ENCODE measurements at places on chromosomes 2 and 18.

DNA sequence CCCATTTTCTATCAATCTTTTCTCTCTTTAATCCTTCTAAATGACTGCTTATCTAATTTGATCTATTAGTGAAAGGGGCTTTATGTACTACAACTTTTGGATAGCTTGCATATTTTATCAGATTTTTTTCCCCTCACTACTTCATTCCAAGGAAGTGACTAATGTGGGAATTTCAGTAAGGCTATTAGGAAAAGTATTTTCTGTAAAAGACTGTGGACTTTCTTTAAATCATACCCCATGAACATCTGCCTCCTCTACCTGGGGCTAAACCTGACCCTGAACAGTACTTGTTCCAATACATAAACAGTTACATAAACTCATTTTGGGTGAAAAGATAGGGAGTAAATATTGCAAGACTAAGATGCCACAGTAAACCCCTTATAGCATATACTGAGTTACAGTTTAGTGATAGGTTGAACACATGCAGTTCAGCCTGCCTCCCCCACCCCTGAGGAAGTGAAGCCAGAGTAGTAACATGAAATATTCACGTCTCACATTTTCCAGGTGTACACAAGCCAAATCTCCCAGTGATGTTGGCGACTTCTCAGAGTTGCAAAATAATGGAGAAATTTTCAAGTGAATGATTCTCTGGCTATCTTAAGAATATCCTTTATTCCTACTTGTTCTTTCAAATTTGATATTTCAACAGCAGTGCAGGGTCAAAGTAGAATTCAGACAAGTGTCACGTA, 590.9 kb upstream of the ZEB2 start:
- DNase-seq: no peak

DNA sequence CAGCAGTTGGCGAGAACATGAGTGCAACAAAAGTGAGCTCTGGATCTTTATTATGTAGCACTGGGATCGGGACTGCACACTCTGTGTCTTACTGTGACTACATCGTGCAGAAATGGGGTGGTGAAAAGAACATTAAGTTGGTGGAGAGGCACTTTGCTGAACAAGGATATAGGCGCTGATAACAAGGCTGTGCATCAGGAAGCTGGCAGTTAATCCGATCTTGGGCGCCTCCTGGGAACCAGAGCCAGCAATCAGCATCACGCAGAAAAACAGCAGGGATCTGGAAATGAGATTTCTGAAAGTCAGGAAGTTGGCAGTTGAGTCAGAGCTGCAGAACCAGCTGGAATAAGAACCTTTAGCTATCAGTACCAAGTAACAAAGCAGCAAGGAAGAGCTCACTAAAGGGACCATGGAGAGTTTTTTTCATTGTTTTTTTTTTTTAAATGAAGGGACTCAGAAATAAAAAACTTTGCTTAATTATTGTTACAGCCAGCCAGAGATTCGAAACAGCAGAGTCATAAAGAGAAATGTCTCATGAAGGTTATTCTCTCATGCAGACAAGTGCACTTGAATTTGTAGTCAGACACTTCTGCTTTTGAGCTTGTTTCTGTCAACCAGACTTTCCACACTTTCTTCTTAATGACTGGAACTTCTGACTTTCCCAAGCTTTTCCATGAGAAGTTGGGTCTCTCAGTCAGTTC, 22.8 kb upstream of the MYO3B start:
- DNase-seq: no peak

GRCh38 chr2:139529080-139529479, 748.9 kb upstream of the NXPH2 start:
- no peak for DNase-seq

GRCh38 chr18:5155218-5155906, 41.7 kb downstream of the AKAIN1 start:
- DNase-seq: no peak

- DNase-seq: no peak
Measured at GRCh38 chr2:127083819-127084503, 23.0 kb downstream of the BIN1 start.

GRCh38 chr2:1541040-1541439, 127.8 kb downstream of the TPO start:
- DNase-seq: no peak

DNA sequence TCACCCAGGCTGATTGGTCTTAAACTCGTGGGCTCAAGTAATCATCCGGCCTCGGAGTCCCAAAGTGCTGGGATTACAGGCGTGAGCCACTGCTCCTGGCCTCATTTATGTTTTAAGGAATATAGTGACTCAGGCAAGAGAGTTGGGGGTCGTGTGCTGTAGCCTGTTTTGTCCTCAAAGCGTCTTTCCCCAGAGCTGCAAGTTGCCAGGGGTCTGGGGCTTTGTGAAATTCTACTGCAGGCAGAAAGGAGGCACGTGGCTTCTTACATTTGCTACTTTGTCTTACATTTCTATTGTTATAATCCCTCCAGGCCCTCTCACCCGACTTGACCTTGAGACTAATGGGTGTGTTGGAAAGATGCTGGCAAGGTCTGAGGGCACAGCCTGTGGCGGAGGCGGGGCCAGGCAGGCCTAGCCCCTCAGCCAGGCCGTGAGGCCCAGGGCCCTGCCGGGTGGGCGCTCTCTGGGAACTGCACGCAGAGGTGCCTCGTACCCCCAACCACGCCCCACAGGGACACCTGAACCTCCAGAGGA, 85.8 kb upstream of the NDUFV2 start:
- no peak for DNase-seq

DNA sequence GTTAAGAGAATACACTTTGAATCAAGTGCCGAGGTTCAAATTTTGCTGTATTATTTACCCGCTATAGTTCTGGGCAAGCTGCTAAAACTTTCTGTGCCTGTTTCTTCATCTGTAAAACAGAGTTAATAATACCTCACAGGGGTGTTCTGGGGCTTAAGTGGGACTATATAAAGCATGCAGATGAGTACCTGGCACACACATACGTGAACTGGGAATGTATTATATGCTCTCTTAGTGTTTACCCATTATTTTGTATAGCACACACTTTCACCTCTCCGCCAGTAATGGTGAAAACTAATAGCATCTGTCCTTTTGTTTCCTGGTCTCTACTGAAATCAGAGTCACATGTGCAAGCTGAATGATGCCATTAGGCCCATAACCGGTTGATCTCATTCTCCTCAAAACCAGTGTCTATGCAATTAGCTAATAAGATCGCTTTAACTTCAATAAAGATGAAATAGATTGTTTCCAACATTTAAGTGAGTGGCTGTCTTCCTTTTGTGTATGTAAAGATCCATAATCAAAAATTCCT, 3.8 kb upstream of the CDKL4 start:
- no peak for DNase-seq

GRCh38 chr2:239735131-239735828, 289.9 kb downstream of the NDUFA10 start:
- no peak for DNase-seq

DNA sequence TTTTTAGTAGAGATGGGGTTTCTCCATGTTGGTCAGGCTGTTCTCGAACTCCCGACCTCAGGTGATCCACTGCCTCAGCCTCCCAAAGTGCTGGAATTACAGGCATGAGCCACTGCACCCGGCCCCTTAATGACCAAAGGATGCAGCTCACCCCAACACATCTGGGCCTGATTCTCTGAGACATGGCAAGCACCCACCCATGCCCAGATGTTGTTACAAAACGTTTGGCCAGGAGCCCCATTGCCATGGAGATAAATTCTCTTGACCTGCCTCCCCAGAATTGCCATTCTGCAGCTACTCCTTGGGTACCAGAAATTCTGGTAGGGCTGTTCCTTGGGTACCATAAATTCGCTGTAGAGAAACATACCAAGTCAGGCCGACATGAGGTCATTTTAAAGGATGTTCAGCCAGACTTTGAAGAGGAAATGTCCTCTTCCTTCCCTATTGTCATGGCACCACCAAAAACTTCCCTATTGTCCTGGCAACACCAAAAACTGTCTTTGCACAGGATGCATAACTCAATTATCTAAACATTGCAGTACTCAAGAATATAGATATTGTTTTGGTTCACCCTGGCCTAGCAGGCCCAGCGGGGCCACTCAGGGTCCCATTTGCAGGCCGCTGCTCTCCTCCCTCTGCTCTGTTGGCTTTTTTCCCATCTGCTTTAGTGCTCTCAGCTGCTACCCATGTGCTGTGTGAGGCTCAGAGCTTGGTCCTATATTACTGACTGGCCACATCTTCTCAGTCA, 160.9 kb upstream of the TTC39C start:
- no peak for DNase-seq

DNA sequence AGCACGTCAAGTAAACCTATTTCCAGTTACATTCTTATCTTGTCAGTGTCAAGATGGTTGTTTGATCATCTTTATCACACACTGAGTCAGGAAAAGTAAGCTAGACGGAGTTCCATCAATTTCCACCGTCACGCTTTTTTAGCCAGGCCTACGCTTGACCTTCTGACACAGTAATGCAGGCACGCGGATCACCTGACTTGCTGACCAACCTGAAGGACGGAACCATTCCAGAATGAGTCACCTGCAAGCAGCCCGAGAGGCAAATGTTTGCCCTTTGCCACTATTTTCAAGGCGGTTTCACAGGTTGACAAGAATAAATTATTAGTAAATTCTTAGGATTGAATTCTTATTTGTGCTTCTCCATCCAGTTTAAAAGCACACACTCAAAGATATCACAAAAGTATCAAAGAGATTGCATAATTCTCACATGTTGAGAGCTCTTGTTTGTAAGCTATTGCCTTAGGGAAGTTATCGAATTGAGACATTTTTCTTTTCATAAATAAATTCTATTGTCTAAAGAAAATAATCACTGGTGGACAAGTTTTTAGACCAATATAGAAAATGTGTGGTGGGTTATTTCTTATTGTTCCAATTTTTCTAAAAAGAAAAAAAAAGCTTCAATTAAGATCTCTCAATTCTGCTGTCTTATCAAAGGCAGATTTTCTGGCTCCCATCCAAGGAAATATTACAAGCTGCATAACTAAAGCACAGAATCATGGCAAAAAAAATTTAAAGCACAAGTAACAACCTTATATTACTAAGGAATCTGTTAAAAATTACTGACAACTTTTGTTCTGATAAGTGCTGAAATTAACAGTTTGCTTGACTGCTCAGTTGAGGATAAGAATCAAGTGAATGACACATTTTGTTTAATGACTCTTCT, 31.9 kb downstream of the UXS1 start:
- DNase-seq: no peak

GRCh38 chr18:78625847-78626246, 353.8 kb upstream of the SALL3 start:
- no peak for DNase-seq

- no peak for DNase-seq
Measured at GRCh38 chr2:239230318-239231052, 170.3 kb downstream of the HDAC4 start.

GRCh38 chr2:184137955-184138354, 460.4 kb upstream of the ZNF804A start:
- DNase-seq: no peak

DNA sequence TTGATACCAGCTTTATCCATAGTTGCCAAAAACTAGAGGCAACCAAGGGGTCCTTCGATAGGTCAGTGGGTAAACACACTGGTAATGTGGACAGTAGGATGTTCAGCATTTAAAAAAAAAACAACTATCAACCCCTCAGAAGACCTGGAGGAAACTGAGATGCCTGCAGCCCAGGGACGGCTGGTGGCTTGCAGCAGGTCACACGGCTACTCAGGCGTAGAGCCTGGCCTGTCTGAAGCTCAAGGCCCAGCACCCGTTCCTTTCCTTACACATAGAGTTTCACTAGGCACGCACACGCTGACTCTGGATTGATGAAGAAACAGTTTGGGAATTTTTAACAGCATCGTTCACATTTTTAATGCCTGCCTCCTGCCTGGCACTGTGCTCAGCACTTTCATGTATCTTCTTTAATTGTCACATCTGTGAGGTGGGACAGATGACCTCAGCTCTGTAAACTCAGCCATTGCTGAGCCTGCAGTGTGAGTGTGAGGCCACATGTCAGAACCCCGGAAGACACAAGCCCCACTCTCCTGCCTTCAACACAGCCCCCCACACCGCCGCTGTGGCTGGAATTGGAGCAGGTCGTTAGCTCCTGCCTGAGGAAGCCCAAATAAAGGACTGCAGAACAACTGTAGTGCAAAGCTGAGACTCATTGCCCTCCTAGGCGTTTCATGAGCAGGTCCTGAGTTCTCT, 40.7 kb downstream of the TRAPPC12 start:
- DNase-seq: no peak

DNA sequence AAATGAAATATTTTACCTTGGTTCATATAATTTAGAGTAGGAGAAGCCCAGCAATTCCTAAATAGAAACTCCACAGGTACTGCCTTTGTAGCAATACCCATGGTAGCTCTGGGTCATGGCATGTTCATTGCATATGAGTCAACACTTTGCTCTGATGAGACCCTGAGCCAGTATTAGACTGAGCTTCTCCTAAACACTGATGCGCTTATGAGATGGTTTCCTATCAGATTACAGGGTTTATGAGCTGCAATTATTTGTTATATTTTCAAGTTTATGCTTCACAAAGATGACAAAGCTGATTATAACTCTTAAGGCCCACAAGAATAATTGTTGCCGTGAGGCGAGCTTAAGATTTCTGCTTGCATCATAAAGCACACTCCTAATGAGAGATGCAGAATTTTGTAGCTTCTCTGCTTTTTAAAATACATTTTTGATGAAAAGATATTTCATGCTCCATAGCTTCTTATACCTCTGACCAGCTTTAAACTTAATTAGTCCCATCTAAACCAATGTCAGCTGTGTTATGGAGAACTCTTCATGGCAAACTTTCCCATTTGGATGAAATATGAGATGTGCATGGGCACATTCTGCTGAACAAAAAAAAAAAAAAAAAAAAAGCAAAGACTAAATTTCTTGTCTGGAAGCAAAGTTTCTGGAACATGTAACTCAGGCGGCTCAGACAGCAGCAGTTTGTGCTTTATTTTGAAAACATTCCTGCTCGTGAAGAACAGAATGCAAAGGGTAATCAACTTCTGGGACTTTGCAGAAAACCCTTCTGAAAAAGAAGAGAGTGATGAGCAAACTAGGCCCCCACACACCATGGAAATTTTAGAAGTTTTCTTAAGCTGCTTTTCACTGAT, 162.6 kb downstream of the KCNE4 start:
- DNase-seq: no peak

DNA sequence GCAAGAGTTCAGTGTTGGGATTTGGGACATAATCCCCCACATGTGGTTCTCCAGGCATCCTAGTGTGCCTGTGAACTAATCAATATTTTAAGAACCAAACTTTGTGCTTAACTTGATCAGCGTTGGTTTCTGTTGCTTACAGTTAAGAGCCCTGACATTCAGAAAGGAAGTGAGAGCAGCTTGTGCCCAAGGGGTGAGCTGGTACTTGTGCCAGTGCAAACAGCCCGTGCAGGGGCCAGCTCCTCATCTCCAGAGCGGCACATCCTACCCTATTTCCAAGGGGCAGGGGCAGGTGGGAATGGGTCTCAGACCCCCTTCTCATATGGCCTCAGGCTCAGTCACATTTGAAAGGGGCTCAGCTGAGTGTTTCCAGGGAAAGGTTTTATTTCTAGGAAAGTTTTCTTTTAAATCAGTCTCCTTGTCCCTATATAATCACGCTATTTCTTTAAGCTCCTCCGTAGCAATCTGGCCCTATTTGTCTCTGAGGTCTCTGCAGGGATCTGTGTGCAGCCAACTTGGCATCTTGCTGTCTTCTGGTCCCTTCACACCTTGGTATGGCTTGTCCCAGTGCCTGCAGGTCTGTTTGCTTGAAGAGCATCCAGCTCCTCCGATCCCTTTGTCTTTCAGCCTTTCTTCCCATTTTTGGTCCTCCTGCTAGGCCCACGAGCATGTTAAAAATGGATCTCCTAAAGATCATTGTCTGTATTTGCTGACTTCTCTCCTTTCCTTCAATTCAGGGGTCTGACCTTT, 358.9 kb downstream of the HRH4 start:
- no peak for DNase-seq

All from GM19239 (cell line).